ENCODE measurements at places on chromosomes 16 and 17.

DNA sequence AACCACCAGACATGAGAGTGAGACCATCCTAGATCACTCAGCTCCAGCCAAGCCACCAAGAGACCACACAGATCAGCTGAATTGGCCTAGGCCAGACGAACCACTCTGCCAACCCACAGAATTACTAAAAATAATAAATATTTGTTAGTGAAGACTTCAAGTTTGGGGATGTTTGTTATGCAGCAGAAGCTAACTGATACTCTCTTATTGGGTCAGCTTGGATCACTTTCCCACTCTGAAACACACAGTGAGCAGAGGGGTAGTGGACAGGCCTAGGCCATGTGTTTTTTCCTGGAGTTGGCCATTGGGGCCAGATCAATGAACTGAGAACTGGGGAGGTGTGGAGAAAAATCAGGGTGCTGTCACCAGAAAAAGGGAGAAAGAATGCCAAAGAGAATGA lies 15.6 kb upstream of the ITPRIPL2 start:
- no peak for DNase-seq

DNA sequence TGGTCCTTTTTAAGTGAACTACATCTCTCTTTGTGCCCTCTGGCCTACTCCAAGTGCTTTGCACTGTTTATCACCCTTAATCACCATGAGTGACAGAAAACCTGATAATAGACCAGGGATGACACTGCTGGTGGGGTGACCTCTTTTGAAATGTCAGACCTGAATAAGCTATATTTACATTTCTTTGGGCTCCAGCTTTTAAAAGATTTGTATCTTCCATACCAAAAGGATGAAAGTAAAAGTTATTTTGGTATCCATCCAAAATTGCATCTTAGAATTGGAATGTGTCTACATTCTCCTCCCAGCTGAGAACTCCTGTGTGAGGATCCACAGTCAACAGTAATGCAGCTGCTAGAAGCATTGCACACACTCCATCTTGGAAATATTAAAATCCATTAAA lies 370.0 kb downstream of the CDH11 start:
- no peak for DNase-seq

GRCh38 chr17:12398441-12399051 lies 267.1 kb upstream of the MYOCD start:
- no peak for DNase-seq

DNA sequence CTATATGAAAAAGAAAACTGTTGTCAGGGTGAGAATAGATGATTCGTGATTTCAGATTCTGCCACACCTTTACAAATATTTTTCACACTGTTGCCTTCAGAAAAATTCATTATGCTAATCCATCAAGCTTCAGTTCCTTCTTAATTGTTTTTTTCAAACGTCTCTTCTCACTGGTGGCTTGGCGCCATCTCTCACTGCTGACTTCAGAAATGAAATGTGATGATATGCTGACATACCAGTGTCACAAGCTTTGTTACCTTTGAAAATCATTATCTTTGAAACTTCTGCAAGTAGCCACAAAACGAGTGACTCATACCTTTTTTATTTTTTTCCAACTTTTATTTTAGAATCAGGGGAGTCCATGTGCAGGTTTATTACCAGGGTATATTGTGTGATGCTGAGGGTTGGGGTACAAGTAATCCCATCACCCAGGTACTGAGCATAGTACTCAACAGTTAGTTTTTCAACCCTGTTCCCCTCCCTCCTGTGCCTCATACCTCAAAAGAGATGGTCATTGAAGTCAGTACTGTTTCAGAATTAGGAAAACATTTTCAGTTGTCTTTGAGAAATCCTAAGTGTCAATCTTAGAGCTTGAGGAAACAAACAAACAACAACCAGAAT lies 14.0 kb upstream of the KRT222 start:
- DNase-seq: no peak

DNA sequence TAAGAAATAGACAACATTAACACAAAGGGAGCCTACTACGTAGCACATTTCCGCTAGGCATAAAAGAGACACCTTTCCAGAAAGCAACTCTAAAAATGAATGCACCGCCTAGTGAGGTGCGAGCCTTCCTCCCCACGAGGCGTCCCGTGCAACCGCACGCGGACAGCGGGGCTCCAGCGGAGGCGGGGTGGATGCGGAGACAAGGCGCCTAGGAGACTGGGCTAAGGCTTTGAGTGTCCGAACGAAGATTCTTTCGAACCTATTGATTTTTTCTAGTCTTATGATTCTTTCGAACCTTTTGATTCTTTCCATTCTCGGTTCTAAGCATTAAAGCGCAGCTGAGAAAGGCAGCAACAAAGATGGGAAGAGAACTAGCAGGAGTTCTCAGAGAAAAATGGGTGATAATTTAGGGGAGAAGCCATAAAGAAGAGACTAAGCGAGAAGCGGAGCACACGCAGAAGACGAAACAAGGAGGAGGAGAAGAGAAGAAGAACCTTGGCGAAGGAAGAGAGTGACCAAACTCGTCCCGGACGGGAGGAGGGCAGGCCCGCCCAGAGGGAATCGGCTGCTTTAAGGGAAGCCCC lies 394 bp upstream of the CPD start:
- DNase-seq: no peak

DNA sequence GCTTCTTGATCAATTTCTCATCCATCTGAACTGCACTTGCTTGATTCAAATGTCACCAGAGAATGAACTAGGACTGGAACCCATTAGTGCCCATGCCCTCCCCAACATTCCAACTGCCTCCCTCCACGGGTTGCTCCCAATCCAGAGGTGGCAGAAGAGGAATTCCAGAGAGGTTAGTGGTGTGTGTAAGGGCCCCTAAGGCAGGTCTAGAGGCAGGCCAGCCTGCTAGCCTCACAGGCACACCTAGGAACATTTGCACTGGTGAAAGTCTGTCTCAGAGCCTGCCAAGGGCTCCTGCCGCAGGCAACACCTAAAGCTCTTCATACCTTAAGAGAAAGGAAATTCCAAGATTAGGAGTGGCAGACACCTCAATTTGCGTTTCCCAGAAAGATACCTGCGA lies 21.2 kb upstream of the CMTM4 start:
- no peak for DNase-seq

DNA sequence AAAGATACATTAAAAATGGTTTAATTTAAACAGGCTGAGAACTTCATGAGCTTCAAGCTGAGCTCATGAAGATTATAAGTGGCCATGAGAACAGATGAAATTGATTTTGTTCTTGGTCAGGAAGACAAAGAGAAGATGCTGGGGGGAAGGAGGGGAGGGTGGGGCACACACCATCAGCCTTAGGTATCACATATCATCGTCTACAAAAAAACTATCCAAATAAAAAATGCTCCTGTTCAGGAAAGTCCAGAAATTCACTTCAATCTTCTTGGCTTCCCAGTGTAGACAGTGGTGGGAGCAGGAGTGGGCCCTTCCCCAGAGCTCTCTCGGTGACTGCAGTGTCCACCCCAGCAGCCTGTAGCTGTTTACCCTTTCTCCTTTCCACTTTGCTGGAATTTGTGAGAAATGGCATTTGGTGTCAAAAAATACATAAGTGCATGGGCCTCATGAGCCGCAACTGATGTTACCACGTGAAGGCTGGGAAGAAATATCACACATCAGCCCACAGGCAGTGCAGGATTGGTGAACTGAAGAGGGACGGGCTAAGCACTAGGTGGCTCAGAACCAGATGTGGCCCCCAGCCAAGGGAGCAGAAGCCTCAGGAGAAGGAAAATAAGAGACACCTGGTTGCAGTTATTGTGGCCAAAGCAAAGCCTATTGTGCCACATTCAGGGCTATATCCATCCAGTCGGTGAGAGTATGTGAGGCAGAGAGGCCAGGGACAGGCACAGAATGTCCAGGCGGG lies 6.1 kb downstream of the KRT37 start:
- DNase-seq: no peak

DNA sequence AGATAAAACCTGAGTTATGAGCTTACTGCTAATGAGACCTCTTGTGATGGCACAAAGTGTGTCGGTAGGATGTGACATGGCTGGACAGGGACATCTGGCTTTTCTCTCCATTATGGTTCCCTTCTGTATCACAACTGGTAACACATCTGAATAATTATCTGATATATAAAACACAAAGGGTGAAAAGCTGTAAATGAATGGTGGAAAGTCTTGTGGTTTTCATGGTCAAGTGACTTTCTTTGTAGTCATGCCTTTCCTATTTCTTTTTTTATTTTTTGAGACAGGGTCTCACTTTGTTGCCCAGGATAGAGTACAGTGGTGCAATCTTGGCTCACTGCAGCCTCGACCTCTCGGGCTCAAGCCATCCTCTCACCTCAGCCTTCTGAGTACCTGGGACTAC lies 35.3 kb upstream of the ZFHX3 start:
- DNase-seq: no peak

- DNase-seq: no peak
Observed at GRCh38 chr16:4324492-4325252, 8.8 kb downstream of the GLIS2 start.
